ENCODE measurements at places on chromosomes 3 and 15. TPM values are rescaled to one million over a fixed set of nuclear protein-coding genes. Genes with fewer than 3 reads are reported as not detected.

The ELL3 gene
- total RNA-seq: 6.1 TPM

The TYRO3 gene
- total RNA-seq: 10.7 TPM

The GOLGA8O gene
- total RNA-seq: not detected

The GOLGA8H gene
- total RNA-seq: 1.6 TPM

The ADGRG7 gene
- not detected for total RNA-seq

The ROPN1 gene
- total RNA-seq: 0.14 TPM

The MESP2 gene
- not detected for total RNA-seq

DNA sequence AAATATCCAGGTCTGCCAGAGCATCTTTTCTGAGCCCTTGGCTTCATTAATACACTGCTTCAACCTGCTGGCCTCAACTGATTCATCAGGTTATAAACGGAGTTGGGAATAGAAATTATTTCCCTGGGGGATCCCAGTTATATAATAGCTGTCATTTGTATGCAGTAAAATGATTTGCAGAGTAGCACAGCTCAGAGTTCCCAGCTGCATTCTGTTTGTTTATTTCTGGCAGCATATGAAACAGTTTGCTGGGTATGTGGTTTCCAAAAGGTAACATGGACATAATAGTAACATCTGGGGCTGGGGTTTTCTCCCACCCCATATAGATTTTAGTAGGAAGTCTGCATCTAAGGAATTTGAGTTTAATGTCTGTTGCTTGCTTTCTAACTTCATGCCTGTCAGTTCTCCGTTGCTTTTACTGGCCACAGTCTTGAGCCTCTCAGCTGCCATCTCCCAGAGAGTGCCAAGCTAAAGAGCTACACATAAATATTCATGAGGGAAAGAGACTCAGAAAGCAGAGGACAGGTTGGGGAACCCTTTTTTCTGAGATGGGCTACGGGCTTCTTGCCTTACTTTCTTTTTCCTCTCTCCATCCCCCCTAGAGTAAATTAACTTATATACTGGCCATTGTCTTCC, 124.6 kb downstream of the TMEM108 start:
- DNase-seq: no peak

DNA sequence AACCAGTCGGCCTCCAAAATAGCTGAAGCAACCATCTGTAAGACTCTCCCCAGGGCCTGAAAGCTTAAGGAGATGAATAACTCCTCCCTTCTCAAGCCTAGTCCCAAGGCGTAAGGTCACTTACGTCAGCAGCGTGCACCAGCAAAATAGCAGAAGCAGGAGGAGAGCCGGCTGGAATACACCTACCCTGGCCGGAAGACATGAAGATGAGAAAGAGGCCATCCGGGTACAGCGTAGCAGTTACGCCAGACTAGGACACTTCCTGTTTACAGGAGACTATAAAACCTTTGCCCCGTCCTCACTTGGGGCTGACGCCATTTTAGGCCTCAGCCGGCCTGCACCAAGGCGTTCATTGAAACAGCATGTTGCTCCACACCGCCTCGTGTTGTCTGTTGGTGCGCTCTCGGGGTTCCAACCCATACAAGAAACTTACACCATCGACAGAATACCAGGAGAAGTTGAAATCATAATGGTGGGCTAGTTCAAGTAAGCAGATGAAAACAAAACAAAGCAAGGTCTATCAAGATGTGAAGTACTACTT, 2.5 kb downstream of the CFAP92 start:
- no peak for DNase-seq

- DNase-seq: no peak
These were observed 163.8 kb downstream of the FHIT start for GRCh38 chr3:61087465-61087864.

DNA sequence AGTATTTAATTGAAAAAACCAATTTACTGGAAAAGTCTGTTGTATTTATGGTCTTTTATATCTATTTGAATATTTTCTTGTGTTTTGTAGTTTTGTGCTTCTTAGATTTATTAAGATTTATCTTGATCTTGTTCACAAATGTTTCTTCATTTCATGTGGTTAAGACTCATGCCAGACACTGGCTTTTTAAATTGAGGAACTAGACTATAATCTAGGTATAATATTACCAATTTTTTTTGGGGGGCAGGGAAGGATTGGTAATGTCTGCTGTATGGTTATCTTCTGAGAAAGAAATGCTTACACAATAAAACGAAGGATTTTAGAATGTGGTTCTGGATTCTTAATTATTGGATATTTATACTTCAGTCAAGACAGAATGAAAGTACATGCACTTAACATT, 24.9 kb downstream of the AP4E1 start:
- no peak for DNase-seq

- peak; percentile 23 for DNase-seq
These were observed 397.1 kb upstream of the CFAP20DC start for GRCh38 chr3:59446775-59447465.

DNA sequence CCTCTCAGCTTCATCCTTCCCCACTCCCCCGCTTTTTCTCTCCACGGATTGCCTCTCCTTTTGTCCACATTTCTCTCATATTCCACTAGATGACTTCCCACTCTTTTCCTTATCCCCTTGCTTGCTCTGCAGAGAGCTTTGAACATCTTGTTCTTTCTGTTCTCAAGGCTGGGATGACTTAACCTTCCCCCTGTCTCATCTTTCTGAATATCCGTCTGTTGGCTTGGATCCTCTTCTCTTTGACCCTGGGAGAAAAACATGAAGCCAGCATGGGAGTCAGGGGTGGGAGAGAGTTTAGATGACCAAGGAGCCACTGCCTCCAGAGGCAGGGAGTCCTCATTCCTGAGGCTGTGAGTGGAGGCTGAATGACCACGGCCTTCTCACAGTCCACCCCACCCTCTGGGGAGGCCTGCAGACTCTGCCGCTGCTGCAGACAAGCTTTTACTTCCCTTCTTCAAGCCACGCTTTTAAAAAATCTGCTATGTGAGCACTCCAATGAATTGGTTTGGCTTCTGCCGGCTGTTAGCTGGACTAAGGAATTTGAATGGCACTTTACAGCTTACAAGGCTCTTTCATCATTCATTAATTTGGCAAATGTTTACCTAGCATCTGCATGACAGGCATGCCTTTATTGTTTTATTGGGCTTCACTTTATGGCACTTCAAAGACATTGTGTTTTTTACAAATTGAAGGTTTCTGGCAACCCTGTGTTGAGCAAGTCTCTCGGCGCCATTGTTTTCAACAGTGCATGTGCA, 111.6 kb upstream of the SLC6A6 start:
- DNase-seq: no peak

DNA sequence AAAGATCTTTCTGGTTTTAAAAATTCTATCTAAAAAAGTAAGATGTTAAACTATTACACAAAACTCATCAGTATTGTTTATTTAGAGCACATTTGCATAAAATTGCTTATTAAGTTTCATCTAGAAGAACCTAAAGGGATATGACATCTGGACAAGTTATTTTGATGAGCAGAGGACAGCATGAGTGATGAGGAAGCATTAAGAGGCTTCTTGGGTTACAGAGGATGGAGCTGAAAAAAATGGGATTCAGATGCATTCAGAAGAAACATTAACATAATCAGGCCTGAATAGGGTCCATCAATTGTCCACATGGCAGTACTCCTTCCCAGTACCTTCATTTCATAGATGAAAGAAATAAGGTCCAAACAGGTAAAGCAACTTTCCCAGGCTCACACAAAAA, 41.6 kb downstream of the IMPG2 start:
- DNase-seq: no peak
